ENCODE measurements at places on chromosomes 3 and 15.

GRCh38 chr15:63028442-63029110 lies 14.0 kb upstream of the TPM1 start:
- DNase-seq, result no peak

DNA sequence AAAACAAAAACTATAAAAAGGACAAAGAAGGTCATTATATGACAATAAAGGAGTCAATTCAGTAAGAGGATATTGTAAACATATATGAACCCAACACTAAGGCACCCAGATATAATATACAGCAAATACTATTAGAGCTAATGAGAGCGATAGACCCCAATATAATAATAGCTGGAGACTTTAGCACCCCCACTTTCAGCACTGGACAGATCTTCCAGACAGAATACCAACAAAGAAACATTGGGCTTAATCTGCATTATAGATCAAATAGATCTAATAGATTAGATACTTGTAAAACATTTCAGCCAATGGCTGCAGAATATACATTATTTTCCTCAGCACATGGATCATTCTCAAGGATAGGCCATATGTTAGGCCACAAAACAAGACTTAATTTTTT lies 53.4 kb downstream of the NUDT16 start:
- DNase-seq, result no peak

GRCh38 chr15:39427705-39428104 lies 153.2 kb upstream of the THBS1 start:
- no peak for DNase-seq

GRCh38 chr3:55796533-55796932 lies 309.4 kb upstream of the WNT5A start:
- no peak for DNase-seq

DNA sequence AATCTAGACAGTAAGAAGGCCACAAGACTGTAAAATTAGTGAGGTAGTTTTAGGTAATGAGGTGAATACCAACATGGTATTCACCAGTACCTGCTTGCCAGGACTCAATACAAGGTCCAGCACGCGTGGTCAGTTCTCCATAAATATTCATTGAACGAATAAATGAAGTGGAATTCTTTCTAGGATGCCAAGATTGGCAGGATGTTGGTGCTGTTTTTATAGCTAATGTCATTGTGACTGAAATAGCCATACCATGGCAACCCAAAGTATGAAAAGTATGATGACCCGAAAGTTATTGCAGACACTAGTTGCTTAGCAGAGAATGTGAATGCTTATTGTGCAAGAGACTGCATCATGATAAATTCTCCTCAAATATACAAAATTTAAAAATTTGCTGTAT lies 307.2 kb downstream of the KCNH8 start:
- DNase-seq, result no peak

- DNase-seq, result no peak
Measured at GRCh38 chr3:155807823-155808222, 1.7 kb upstream of the C3orf33 start.

DNA sequence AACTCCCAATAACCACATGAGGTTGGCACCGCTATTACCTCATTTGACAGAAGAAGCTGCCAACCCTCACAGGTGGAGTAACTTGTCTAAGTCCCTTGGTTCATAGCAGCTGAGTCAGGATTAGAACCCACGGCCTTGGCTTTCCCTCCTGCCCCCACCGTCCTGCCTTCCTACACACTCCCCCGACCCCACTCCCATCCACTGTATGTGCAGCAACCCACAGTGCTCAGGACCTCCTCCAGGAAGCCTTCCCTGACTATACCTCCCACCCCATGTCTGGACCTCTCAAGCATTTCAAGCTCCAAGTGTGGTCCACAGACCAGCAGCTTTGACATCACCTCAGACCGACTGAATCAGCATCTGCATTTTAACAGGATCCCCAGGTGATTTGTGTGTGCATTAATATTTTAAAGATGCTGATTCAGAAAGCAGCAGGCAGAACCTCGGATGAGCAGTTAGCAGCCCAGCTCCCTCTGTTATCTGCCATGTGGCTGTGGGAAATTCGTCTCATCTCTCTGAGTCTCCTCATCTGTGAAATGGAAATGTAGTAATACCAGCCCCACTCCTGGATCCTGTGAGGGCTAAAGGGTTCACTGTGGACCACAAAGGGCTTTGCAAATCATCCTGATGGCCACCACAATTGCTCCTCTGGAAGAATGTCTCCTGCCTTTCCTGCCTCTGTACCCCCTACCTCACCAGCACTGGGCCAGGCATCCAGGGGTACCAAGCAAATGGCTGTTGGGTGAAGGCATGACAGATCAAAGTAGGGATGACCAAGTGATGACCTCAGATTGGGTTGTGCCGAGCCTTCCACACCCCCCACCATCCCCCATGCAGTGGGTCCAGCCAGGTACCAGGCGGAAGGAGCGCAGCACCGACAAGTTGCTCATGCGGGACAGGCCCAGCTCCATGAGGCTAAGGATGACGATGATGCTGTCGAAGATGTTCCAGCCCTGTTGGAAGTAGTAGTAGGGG lies 62.7 kb downstream of the SCN5A start:
- no peak for DNase-seq

- no peak for DNase-seq
Measured at GRCh38 chr3:12916159-12916558, 74.8 kb upstream of the RPL32 start.

DNA sequence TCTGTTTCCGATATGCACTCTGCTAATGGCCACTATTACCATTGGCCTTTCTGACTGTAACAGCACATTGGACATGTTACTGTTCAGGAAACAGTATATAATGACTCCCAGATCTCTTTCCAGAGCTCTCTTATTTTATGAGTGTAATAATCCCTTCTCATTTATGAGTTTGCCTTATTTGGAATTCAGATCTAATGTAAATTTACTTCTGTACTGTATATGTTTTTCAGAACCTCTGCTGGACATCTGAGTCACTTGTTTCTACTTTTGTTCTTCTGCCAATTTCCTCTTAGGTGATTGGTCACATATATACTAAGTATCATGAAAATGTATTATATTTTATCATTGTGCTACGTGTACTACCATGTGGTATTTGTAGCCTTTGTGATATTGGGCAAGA lies 30.5 kb downstream of the RSRC1 start:
- DNase-seq, result no peak

DNA sequence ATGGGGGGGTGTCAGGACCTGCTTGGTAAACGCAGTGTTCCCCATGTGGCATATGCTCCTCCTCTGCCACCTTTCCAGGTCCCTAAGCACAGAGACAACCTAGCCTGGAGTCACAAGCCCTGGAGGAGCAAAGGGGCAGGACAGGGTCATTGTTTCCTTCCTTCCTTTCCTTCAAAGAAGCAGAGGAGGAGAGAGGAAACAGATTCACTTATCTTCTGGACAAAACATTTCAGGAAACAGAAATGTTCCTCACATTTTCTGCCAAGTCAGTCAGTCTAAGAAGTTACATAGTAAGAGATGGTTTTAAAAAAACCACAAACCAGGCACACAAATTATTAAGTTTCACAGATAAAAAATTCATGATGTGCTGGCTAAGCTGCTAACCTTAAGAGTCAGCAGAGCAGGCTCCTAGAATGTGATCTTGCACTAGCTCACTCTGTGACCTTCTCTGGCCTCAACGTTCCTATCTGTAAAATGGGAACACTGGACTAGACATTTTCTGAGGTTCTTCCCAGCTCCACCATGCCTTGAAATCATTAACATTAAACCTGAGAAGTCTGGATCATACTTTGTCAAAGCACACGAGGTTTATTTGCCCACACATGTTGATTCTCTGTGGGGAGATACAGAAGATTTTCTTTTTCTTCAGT lies 47.9 kb downstream of the ATP13A5 start:
- DNase-seq, result no peak

Measured in neural crest cell (in vitro differentiated cells).